Effector CD8-positive, alpha-beta T cell (primary cell): ENCODE measurements at places on chromosomes 13 and 19.

GRCh38 chr19:50906217-50906616 lies 5.0 kb downstream of the KLK4 start:
- no peak for DNase-seq

DNA sequence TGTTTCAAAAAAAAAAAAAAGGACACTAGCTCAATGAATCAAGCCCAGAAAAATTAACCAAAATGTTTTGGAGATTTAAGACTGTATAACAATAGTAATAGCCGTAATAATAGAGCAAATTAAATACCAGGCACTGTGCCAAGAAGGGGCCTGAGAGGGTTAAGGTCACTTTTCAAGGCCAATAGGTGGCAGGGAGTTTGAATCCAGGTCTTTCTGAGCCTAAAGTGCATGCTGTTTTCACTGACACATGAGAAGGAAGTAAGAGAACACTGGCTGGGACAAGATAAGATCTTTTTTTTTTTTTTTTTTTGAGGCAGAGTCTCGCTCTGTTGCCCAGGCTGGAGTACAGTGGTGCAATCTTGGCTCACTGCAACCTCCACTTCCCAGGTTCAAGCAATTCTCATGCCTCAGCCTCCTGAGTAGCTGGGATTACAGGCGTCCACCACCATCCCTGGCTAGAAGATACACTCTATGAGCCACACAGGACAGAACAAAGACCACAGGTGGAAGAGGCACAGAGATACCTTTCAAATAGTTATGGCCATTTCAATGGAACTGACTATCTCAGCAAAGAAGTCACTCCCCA lies 7.7 kb downstream of the FFAR2 start:
- DNase-seq, result no peak

DNA sequence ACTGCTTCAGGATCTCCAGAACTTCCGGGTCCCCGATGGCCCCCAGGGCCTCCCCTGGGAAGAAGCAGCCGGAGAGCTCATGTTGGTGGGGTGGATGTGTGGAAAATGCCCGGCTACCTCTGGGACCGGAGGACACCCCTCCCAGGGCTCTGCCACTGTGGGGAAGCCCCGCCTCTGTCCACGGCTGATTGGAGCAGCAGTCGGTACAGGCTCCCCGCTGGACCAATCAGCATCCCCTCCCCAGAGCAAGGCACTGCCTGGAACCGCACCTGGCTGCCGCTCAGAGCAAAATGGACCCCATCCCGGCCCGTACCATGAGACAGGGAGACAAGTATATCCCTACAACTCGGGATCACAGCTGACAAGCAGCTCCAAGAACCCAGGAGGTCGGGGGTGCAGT lies 6.4 kb downstream of the DOHH start:
- DNase-seq, result no peak

GRCh38 chr13:23430664-23431063 lies 2.8 kb downstream of the SACS start:
- no peak for DNase-seq

DNA sequence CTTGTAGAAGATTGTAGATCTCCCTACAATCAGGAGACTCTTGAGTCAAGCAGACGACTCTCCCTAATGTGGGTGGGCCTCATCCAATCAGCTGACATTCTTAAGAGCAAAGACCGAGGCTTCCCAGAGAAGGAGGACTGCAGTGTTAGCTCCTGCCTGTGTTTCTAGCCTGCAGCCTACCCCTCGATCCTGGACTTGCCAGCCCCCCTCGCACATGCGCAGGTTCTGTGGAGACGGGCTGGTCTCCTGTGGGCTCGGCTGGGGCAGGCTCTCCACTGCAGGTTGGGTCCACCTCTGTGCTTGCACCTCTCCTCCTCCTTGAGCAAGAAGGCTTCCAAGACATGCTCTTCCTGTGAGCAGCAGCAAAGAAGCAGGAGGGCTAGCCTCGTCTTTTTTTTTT lies 185.2 kb upstream of the SOX1 start:
- no peak for DNase-seq

- DNase-seq, result no peak
Observed at GRCh38 chr13:30115257-30115600, 192.1 kb downstream of the KATNAL1 start.

DNA sequence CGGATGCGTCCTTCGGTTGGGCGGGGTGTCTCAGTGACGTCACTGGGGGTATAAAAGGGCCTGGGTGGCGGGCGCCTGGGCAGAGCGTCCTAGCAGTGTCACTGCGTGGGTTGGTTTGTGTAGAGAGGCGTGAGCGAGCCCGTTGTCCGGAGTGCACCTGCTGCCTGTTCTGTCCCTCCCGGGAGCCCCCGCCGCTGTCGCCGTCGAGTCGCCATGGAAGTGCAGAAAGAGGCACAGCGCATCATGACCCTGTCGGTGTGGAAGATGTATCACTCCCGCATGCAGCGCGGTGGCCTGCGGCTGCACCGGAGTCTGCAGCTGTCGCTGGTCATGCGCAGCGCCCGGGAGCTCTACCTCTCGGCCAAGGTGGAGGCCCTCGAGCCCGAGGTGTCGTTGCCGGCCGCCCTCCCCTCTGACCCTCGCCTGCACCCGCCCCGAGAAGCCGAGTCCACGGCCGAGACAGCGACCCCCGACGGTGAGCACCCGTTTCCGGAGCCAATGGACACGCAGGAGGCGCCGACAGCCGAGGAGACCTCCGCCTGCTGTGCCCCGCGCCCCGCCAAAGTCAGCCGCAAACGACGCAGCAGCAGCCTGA lies 2.9 kb downstream of the IER2 start:
- DNase-seq, result peak; percentile 96

DNA sequence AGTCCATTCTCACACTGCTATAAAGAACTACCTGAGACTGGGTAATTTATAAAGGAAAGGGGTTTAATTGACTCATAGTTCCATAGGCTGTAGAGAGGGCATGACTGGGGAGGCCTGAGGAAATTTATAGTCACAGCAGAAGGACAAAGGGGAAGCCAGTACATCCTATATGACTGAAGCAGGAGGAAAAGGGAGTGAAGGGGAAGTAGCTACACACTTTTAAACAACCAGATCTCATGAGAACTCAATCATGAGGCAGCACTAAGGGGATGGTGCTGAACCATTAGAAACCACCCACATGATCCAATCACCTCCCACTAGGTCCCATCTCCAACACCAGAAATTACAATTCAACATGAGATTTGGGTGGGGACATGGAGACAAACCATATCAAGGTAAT lies 209.1 kb downstream of the DIAPH3 start:
- DNase-seq, result no peak

DNA sequence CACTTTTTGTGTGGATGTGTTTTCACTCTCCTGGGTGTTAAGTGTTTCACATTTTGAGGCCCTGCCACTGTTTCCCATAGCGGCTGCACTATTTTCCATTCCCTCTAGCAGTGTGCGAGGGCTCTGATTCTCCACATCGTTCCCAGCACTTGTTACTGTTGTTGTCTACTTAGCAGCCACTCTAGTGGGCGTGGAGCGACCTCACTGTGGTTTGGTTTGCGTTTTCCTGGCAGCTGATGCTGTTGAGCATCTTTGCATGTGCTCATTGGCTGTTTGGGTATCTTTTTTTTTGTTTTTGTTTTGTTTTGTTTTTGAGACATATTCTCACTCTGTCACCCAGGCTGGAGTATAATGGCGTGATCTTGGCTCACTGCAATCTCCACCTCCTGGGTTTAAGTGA lies 14.4 kb downstream of the NAXD start:
- no peak for DNase-seq

DNA sequence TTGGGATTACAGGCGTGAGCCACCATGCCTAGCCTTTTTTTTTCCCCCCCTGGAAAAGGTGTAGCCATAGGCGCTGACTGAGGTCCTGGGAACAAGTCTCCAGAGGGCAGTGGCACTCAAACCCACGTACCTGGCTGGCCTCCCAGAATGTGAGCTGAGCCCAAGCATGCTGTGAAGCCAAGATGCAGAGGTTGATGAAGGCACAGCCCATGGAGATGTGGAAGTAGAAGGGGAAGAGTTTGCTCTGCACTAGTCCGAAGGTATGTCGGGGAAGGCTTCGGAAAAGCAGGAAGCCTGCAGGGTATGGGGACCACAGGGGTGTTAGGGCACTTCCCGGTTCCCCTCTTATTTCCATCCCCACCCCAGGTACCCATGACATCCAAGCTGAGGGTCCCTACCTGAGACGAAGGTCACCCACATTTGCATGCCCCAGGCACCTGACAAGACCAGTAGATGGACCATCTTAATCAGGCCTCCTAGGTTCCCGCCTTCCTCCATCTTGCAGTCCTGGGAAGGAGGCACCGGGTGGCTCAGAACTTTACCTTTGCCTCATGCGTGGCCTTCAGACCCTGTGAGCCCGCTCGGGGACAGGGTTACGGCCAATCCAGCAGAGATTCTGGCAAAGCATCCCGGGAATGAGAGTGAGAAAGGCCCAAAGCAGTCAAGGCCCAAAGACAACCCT lies 805 bp downstream of the TMEM205 start:
- no peak for DNase-seq

GRCh38 chr13:50732712-50733111 lies 110.8 kb downstream of the DLEU7 start:
- DNase-seq, result no peak

DNA sequence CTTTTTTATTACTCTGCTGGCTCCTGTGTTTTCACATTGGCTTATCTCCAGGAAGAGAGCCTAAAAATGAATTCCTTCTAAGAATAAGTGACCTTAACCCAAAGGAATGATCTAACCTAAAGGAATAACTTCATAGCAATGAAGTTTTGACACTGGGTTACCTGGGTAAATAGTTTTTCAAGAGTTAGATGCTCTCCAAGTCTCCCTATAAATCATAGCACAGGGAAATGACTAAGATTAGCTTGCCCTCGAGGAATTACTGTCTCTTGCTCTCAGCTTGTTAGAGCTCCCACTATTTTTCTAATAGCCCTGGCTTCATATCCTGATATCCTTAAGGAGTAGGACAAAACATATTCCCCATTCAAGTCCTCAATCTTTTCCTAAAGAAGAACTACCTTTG lies 66.3 kb downstream of the SPRY2 start:
- DNase-seq, result no peak

DNA sequence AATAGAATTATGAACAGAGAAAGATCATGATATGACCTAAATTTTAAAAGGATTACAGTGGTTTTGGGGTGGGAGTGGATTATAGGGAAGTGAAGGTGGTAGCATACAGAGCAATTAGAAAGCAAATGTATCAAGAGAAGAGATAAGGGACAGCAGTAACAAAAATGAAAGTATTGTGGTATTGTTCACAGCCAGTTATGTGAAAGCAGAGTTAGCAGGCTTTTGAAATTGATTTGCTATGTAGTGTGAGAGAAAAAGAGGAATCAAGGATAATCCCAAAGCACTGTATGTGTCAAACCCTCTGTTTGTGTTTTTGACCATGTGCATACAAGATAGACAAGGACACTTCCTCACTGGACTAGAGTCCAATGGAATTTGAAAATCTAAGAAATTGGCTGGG lies 1721.4 kb downstream of the PCDH9 start:
- DNase-seq, result no peak

DNA sequence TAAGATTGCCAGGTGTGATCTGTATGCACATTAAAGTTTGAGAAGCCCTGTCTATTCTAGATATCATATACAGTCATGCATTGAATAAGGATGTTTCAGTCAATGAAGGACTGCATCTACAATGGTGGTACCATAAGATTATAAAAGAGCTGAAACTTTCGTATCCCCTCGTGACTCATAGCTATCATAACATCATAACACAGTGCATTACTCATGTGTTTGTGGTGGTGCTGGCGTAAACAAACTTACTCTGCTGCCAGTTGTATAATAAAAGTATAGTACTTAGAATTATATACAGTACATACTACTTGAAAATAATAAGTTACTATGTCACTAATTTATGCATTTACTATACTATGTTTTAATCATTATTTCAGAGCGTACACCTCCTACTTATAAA lies 489.3 kb downstream of the GPC6 start:
- DNase-seq, result no peak

- DNase-seq, result no peak
Observed at GRCh38 chr13:77339408-77339807, 12.5 kb upstream of the MYCBP2 start.
